ENCODE measurements at places on chromosomes 1 and 21. TPM values are rescaled to one million over a fixed set of nuclear protein-coding genes. Genes with fewer than 3 reads are reported as not detected.

DNA sequence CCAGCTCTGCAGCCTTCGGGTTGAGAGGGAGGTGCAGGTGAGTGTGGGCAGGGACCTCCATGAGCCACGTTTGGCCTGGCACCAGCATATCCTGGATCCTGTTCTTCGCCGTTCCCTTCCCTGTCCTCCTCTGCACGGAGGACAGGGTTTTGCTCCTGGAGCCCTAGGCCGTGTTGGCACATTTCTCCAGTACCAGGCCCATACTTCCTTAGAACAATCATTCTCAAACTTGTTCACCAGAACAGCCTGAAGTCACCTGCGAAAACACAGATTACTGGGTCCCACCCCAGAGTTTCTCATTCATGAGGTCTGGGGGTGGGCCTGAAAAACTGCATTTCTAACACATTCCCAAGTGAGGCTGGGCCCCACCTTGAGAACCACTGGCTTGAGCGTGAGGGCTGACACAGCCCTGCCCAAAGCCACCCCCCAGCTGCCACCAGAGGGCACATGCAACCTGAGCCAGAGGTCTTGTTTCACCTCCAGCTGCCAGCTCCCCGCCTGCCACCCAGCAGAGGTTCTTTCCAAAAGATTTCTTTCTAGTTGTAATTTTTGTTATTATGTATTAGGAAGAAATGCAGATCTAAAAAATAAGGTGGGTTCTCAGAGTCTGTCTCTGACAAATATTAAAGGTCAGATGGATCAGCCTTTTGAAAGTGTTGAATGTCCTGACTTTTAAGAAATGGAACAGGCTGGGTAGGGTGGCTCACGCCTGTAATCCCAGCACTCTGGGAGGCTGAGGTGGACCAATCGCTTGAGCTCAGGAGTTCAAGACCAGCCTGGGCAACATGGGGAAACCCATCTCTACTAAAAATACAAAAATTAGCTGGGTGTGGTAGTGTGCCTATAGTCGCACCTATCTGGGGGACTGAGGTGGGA lies 39.6 kb upstream of the LDLRAP1 start:
- DNase-seq = no peak

GRCh38 chr1:190250368-190250767 lies 227.3 kb downstream of the BRINP3 start:
- DNase-seq = no peak

DNA sequence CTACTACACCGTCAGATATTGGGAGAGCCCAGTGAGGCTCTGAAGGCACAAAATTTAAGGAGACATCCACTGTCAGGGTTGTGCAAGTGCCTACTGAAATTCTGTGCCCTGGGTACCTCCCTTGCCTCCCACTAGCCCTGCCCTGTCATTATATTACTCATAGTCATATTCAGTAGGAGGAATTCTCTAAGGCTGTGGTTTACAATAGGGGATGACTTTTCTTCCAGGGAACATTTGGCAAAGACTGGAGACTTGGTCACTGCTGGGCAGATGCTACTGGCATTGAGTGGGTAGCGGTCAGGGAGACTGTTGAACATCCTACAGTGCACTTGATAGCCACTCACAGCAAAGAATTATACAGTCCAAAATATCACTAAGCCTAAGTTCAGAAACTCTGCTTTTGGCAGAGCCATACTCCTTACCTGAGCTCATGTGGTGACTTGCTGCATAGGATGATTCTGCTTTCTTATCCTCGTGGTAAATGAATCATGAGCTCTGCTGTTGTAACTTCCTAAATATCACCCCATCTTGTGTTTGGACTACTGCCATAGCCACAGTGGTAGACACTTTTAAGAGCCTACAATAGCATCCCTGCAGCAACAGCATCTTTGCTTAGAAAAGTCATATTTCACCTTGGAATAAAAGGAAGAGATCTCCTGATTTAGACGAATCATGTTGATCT lies 563.4 kb upstream of the PLXNA2 start:
- DNase-seq = no peak

- no peak for DNase-seq
Measured at GRCh38 chr1:36871146-36871971, 163.0 kb downstream of the GRIK3 start.

DNA sequence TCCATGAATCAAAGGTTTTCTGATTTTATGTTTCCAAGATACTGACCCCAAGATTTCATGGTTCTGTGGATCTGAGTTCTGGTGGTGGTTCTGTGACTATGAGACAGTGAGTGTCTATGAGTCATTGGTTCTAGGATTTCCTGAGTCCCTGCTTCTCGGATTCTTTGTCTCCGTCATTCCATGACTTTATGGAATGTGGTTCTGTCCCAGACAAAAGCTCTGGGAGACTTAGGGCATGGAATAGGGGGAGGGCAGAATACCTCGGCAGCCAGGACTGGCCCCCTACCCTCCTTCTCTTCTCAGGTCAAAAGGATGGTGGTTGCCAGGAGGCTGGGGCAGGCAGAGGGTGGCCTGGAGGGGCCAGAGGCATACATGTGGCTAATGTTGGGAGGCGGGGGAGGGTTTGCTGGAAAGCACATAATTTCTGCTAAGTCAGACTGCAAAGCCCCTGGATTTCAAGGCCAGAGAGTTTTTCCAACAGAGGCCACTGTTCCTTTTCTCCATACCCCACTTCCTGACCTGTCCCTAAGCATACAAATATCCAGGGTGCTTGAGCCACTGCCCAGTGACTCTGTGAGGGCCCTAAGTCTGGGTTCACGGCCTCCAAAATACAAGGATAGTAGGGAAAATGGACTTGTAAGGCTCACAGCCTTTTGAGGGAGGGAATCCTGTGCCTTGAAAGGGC lies 17.2 kb downstream of the CDCP2 start:
- no peak for DNase-seq

The TNN gene
- polyA plus RNA-seq = 2.5 TPM

The TBX15 gene
- polyA plus RNA-seq = 0.18 TPM

The CYP4A22 gene
- polyA plus RNA-seq = 7.5 TPM

Measured in right renal pelvis (tissue), 4 donors.